NCI-H1694 (cell line): ENCODE measurements at places on chromosomes 2 and 18.

DNA sequence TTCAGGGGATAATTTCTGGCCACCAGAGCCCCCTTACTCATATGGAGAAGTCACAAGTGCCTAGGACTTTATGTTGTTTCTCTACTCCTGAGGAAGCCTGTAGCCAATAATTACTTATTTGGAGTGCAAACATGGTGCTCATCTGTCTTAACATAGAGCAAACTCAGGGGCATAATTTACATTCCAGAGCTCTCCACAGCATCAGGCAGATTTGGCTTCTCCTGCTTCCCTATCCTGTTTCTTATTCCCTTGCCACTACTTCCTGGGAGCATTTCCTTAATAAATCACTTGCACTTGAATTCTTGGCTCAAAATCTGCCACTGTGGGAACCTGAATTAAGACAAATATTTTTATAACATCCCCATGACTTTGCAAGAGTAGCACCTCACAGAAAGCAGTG lies 960.9 kb downstream of the SOCS6 start:
- no peak for DNase-seq

DNA sequence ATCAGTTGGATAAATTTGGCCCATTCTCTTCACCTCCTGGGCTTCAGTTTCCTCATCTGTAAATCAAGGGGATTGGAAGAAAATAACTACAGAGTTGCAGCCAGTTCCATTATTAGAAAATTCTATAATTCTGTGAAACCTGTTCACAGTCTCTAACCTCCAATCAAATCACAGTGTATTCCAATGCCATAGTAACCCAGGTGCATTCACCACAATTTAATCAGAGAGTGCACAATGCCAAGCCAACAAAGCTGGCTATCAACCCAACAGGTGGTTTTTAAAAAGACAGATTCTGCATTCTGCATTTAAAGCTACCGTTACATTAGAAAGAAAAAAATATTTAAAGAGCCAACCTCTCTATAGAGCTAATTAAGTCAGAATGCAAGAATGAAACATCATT lies 308.6 kb downstream of the RNF144A start:
- DNase-seq, result no peak

GRCh38 chr2:172833898-172834297 lies 98.3 kb downstream of the RAPGEF4 start:
- no peak for DNase-seq

GRCh38 chr2:201936817-201937216 lies 96.8 kb upstream of the FZD7 start:
- DNase-seq, result no peak
